Activated CD8-positive, alpha-beta memory T cell treated with anti-CD3 and anti-CD28 coated beads, Interleukin-2, amount 50 U/mL, for 4 hours (primary cell): ENCODE measurements at places on chromosomes 7 and 10.

- DNase-seq = peak; percentile 54
These were observed at the start of gene GIMAP7 for GRCh38 chr7:150514748-150515222. Gene GIMAP7 (plus strand): TSS chr7:150514872. CDS start chr7:150519975, 5,103 bp downstream.

- no peak for DNase-seq
These were observed 329.2 kb downstream of the BBS9 start for GRCh38 chr7:33458581-33458980.

DNA sequence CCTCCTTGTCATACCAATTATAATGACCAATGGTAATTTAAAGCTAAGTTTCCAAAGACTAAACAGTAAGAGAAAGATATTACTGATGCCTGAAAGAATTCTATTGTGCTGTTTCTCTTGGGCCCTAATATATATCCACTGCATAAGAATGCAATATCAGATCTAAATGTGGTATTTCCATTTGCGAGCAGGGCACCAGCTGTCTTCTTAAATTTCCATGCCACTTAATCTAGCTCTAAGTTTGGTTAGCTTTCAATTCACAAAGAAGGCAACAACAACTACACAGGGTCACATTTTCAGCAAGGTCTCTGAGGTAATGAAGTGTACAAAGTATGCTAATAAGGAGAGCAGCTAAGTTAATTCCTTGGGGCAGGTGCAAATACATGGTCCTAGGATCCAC lies 315.7 kb downstream of the GPR37 start:
- DNase-seq = no peak

DNA sequence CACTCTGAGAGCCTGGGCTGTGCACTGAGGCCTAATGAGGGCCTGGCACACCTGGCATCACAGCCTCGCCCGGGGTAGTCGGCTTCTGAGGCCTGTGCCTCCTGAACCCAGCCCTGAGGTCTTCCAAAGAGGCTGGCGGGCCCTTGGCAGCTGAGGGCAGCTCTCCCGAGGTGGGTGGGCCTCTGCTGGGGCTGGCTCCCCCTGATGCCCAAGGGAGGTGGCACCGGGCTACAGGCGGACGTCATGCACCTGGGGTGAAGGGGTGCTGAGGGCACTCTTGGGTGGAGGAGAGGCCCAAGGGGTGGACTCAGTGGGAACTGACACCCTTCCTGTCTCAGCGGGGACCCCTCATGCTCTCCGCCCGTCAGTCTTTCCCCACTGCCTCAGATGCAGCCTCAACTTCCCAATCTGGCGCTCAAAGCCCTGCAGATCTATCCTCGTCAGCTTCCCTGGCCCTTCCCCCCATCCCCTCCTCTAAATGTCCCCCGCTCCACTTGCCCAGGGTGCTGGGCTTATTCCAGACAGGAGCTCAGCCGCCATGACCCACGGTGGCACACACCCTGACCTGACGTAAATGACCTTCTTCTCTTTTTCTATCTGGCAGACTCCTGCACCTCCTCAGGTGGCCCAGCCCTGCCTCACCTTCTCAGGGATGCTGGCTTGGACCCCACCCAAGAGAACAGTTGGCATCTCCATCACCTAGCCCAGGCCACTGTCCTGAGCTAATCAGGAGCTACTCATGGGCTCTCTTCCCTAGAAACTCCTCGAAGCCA lies 38.2 kb downstream of the MYL10 start:
- no peak for DNase-seq

DNA sequence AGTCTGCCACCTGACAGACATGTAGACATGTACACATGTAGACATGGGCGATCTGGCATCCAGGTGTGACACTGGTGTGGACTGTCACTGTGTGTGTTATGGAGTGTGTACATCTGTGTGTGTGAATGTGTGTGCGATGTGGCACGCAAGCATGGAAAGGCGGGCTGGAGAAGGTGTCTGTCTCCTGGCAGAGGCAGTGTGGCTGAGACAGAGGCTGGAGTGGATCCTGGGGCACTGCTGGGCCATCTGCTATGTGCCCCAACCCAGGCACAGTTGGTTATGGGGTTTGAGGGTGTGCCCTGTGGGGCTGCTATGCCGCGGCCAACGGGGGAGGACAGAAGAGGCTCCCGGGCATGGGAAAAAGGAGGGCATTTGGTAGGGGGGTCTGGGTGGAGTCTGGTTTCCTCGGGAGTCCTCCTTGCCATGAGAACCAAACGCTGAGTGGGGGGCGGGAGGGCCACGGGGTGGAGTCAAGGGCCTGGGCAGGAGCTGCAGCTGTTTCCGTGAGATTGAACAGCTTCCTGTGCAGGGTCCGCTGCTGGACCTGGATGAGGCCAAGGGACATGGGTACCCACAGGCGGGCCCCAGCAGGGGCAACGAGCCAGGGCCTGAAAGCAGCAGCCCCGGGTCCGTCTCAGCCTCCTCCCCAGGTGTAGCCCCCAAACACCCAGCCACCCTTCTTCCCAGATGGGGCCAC lies 1.3 kb downstream of the ELN start:
- no peak for DNase-seq

- no peak for DNase-seq
These were observed 81.9 kb upstream of the PRKG1 start for GRCh38 chr10:50992356-50992901.

- no peak for DNase-seq
These were observed 10.7 kb upstream of the CASD1 start for GRCh38 chr7:94498918-94499317.

DNA sequence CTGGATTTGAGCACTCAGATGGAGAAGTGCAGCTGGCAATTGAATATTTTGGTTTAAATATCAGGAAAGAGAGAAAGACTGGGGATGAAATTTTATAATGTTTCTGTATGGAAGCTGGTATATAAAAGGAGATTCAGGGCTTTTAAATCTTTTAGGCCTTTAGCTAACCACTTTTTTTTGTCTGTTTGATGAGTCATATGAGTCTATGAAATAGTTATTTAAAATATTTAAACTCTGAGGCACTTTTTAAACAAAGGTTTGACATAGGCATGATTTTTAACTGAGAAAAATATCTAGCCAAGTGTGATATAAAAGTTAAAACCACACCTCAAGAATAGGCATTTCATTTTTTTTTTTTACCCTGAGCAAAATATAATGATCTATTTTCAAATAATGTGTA lies 944.3 kb downstream of the GATA3 start:
- no peak for DNase-seq
